Amygdala (tissue), 56 donors: ENCODE measurements at places on chromosomes 3 and 15.
A peak's percentile ranks its signal among the peaks of the same experiment; 100 is the strongest.

DNA sequence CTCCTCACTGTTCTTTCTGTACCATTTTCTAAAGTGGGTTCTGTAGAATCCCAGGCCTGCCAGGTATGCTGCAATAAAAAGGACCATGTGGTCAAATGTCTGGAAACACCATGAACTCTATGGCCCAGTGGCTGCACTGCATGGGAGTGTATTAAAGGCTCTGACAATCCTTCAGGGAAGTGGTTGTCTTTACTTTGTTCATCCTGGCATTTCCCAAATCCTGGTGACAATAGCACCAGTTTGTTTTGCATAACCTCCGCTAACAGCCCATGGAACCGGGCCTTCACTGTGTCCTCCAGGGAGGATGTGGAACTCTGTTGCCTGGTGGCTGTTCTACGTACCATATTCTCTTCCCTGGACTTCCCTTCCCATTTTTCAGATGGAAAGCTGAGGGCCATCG, 11.2 kb upstream of the DUSP7 start:
- DNase-seq: no peak

GRCh38 chr15:32828507-32829186, 110.8 kb downstream of the GREM1 start:
- DNase-seq: no peak

- DNase-seq: no peak
These were observed 84.3 kb downstream of the TNIK start for GRCh38 chr3:171375666-171376595.

GRCh38 chr15:66872405-66872804, 170.4 kb downstream of the SMAD6 start:
- no peak for DNase-seq

DNA sequence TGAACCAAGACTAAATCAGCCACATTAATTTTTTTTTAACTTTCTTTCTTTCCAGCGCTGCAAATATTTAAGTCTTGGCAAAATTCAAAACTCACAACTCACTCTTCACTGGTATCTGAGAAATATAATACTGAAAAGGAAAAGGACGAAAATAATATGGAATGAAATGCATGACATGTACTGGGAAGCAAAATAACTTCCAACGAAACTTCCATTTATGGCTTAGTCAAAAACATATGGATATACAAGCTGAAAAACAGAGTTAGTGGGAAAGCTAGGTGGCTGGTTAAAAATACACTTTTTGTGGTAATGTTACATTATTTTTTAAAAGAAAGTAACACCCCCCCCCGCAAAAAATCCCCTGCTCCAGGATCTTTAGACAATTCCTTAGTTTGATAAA, 86.1 kb downstream of the TM4SF4 start:
- DNase-seq: no peak

DNA sequence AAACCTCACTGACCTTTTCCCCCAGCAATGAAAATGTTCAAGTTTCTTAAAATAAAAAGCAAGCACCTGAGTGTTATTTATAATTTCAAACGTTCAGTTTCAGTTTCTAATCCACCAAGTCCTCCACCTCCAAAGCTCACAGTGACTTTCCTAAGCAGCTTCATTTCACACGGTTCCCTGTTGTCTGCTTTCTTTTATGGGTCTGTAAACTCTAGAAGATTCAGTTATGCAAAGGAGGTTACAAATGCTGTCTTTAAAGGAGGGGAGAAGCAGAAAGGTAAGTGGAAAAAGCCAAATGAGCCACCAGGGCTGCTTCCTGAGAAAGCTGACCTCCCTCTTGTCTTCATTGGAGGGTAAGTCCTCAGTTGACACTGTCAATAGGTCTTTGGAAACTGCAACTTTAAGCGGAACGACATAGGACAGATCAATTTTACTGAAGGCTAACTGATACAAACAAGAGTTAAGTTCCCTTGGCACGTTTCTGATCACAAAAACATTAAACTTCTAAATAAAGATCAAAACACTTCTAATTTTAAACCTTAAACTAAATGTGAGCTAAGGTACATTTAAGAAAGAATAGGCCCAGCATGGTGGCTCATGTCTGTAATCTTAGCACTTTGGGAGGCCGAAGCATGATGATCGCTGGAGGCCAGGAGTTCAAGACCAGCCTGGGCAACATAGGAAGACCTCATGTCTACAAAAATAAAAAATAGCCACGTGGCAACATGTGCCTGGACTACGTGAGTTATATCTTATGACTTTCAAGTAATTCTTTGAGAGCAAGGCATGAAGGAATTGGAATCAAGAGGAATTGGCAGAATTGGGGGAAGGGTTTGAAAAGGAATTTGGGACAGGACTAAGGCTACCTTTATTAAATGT, 151.9 kb upstream of the UBE2E1 start:
- DNase-seq: no peak

DNA sequence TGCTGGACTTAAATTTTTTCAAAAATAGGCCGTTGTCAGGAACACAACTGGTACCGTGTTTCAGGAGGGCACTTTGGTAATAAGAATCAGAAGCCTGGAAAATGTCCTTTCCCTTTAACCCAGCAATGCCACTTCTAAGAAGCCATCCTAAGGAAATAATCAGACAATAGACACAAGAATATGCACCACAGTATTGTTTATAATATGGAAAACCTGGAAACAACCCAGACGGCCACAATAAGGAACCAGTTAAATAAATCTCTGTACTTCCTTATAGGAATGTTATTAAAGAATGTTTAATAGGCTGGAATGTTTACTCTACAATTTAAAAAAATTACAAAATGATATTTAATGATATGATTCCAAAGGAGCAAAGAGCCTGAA, 30.4 kb upstream of the ATP1B3 start:
- DNase-seq: no peak

DNA sequence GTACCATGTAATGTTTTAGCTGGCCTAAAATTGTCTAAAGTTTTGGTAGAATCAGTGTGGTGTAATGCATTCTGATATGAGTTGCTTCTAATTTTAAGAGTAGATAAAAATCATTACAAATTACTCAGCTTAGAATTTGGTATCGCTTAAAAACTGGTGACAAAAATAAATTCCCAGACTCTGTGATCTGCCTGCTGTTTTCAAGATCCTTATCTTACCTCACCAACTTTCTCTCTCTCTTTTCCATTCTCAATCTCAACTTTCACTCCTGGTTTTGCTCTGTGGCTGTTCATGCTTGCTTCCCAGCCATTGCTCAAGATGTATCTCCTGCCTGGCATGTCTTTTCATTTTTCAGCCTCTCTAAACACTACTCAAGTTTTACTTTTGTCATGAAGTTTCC, 45.7 kb downstream of the TCF12 start:
- no peak for DNase-seq

- no peak for DNase-seq
These were observed 38.9 kb downstream of the TOPAZ1 start for GRCh38 chr3:44280631-44281030.

- DNase-seq: no peak
These were observed 340.2 kb upstream of the CBLB start for GRCh38 chr3:106208967-106209366.

GRCh38 chr3:173399044-173399443, 1.5 kb downstream of the NLGN1 start:
- DNase-seq: no peak

DNA sequence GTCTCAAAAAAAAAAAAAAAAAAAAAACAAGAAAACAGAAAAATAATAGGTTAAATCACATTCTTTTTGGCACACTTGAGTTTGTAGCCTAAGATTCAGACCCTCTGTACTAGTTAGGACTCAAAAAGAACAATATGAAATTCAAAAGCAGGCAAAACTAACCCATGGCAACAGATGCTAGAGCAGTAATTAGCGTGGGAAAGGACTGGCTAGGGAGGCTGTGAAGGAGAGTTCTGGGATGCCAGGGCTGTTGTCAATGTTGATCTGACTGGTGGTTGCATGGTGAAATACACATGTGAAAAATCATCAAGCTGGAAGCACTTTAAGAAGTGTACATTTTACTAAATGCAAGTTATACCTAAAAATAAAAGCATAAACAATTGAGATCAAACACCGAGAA, 35.6 kb downstream of the KLHL6 start:
- no peak for DNase-seq

DNA sequence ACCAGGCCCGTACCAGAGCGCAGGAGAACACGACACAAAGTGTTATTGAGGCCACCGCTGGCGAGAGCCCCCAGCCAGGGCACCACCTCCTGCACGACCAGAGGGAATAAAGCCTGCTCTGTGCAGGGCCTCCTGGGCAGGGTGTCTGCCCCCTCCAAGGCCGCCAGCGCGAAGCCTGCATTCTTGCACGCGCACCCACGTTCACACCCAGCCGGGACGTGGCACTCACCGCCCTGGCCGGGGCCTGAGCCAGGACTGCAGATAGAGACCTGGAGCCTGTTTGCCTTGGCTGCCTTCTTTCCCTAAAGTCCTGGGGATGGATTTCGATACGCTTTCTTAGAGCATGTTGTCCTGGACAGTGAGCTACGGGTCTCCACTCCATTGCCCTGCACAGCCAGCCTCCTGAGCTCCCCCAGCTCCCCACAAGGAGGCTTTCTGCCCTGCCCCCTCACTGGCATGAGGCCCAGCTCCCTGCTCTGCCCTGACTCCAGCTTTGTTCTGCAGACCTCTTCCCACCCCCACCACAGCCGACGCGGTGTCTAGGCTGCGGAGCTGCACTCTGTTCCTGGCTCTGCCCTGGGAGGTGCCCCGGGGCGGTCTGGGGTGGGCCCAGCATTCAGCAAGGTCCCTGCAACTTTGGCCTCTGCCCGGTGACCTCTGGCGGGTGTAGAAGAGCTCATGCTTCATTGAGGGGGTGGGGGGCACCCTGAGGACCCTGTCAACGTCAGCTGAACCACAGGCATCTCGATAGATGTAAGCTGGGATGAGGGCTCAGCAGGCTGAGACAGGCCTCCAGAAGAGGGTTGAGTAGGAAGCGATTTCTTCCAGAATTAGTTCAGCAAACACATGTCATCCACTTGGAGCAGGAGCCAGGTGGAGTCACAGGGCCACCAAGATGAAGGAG, 145.0 kb downstream of the LRRK1 start:
- peak; percentile 72 for DNase-seq

DNA sequence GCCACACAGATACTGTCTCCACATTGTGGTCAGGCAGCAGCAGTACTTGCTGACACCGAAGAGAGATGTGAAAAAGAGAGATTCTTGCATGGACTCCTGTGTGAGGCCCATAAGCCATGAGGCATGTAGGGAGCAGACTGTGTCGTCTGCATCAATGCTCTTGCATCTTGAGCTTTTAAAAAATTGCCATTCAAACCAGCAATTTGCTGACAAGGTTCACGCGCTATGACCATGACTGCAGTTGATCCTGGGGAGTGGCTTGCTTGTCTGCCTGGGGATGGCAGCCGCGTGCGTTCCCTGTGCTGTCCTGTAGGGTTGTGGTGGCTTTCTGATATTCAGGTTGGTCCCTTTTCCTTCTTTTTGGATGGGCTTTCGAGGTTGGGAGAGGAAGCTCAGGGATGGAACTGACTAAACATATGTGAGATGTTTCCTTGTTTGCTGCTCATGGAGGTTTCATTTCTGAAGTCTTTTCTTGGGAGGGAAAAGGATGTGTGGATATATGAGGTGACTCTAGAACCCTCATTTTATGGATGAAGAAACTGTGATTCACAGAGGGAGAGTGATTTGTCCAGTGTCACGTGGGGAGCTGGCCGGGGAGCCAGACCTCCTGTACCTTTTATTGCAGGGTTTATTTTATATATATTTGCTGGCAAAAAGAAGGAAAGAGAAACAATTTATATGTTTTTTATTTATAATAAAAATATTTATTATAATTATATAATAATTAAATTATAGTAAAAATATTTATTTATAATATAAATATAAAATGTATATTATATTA, 48.6 kb downstream of the LPP start:
- DNase-seq: no peak

GRCh38 chr3:47042231-47042791, 62.8 kb downstream of the NBEAL2 start:
- no peak for DNase-seq

DNA sequence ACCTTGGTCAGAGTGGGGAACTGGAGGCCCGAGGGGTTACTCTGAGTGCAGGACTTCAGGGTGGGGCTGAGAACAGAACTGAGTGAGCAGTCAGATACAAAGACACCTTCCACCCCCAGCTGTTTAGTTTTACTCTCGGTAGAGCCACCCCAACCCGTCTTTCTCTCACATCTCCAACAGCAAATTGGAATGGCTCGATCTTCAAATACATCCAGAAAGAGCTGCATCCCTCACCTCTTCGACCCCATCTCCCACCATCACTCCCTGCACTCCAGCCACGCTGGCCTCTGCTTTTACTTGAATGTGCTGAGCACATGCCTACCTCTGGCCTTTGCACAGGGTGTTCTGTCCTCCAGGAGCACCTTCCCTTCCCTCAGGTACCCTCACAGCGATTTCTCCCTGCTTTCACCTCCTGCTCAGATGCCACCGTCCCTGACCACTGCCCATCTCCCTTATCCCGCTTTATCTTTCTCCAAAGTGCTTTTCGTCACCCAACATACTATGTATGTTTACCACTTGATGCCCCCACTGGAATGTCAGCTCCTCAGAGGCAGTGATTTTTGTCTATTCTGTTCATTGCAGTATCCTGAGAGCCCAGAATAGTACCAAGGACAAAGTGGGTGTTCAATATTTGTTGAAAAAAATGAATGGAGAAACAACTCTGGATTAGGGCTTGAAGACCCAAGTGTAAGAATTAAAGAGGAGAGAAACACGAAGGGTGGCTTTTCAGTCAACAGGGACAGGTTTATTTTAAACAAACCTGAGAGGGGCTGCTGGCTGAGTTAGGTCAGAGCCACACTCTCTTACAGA, 4.4 kb downstream of the CHCHD4 start:
- DNase-seq: no peak

GRCh38 chr15:90000186-90001001, 730 bp upstream of the ZNF710 start:
- DNase-seq: peak; percentile 39

- no peak for DNase-seq
These were observed 86.2 kb downstream of the DHX30 start for GRCh38 chr3:47888986-47889757.
